Stimulated activated CD4-positive, alpha-beta T cell treated with anti-CD3 and anti-CD28 coated beads, TNF-alpha, amount 100 ng/mL, for 4 hours (primary cell): ENCODE measurements at places on chromosomes 11 and 22.

DNA sequence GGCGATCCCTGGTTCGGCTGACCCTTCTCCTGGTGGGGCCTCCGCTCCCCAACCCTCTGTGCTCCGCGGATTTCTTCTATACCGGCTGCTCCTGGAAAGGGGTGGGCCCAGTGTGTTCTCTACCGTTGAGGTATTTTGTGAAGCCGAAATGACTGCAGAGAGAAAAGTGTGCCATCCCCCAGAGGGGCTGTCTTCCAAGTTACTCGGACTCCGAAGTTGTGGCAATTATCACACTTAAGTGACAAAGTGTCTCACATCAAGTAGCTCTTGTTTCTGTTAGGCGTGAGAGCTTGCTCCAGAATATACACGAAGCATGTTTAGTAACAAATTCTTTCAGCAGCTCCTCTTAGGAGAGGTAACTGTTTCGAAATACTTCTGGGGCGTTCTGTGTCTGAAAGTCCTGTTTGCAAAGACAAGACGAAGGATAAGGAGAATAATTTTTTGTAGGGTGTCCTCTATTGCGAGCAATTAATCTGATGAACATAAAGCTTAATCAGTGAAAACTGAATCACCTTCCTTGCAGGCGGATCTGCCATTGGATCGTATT is 434 bp downstream of the XPNPEP3 start:
- no peak for DNase-seq

DNA sequence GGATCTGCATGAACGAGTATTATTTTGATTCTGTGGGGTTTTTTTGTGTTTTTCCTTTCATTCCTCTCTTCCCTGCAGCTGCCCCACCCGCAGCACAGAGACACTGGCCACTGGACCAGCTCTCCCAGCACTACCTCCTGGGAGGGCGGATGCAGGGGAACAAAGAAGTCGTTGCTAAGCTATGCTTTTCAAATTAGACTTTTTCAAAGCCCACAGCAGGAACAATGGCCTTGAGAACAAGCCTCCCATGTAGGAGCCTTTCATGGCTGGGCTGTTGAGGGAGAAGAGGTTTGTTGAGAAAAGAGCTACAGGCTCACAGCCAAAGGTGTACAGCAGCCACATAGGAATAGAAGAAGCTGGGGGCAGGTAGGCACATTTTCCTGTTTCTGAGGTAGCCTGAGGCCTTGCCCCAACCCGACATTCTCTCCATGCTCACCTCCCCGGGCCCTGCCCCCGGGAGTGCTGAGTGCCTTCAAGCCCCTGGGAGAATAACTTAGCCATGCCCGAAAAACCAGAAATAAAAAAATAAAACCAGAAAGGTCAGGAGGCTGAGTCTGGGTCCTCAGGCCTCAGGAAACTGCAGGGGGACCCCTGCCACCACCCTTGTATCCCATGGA is 20.5 kb upstream of the SYT12 start:
- DNase-seq = no peak

DNA sequence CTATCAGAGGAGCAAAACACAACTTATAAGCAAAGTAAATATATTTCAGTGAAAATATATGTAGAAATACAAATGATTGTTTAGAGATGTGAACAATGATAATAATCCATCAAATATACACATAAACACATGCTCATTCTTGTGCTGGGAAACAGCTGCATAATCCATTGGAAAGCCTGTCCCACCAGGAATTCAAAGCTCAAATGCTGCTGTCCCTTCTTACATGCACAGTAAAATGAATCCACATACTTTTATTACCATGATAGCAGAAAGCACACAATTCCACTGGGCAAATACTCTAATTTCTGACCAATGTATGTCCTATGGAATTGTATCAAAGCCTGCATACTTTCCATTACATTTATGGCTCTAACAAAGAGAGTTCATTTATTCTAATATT is 44.5 kb downstream of the SOX6 start:
- no peak for DNase-seq

DNA sequence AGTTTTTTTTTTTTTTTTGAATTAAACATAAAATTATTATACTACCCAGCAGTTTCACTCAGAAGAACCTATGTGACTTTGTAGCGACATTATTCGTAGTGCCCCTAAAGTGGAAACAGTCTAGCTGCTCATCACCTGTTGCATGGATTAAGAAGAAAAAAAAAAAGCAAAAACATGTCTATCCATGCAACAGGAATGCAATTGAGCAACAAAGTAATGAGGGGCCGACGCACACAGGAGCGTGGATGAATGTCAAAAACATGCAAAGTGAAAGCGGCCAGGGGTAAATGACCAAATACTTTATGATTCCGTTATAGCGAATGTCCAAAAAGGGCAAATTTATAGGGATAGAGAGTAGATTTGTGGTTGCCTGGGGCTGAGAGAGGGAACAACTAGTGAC is 16.3 kb downstream of the MYO18B start:
- DNase-seq = no peak

- DNase-seq = no peak
These were observed 30.7 kb downstream of the PRR5L start for GRCh38 chr11:36326524-36327419.

- no peak for DNase-seq
These were observed 50.5 kb upstream of the ADA2 start for GRCh38 chr22:17269607-17270261.

DNA sequence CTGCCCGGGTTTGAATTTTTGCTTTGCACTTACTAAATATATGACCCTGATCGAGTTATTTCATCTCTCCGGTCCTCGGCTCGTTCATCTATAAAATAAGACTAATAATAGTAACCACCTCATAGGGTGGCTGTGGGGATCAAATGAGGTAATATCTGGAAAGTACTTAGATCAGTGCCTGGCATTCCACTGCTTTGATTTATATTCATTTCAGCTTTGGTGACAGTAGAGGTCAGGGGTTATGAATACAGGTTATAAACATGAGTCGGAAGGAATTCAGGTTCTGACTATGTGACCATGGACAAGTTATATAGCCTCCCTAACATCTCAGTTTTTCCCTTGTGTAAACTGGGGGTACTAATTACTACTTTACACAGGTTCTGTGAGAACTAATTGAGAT is 2.9 kb upstream of the TEAD1 start:
- no peak for DNase-seq

- no peak for DNase-seq
These were observed 214.1 kb downstream of the BUD13 start for GRCh38 chr11:116558504-116559211.

DNA sequence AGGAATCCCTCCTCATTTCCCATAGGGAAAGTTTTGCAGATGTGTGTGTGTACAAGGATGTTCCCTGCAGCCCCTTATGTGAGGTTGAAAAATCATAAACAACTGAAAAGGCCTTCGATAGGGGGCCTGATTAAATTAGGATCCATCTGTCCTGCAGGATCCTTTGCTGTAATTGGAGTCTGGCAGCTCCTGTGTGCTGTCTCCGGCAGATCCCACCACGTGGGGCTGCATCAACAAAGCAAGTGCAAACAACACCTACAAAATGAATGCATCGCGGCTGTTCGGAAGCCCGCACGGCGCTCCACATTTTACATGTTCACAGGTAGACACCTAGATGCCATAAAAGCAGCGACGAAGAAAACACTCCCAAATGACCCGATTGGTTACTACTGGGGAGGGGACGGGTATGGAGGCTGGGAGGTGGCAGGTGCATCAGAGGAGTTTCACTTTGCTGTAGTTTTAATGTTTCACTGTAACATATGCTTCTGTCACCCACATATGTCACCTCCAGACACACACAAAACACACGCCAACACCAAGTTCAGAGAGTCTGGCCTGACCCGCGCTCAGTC is 52.2 kb downstream of the NFAM1 start:
- no peak for DNase-seq

- no peak for DNase-seq
These were observed 27.6 kb downstream of the ALKBH3 start for GRCh38 chr11:43908191-43908590.

GRCh38 chr11:123349382-123349781 is 80.7 kb upstream of the GRAMD1B start:
- DNase-seq = no peak

- no peak for DNase-seq
These were observed 87.3 kb upstream of the FGF3 start for GRCh38 chr11:69906453-69906907.

DNA sequence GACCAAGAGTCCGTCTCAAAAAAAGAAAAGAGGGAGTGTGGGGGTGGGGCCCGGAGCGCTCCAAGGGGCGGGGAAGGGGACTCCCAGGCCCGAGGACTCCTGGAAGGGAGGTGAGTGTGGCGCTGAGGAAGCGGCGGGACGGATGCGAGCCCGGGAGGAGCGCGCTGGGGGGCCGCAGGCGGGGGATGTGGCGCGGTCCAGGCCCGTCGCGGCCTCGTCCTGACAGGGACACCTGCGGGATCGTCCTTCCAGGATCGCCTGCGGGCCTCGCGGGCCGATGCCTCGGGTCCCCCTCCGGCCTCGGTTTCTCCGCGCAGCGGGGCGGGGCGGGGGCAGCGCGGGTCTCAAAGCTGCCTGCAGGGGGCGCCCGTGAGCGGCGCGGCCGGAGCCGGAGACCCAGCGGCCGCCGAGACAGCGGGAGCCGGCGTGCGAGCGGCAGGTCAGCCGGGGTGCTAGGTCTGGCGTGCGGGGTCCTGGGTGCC is 3.8 kb upstream of the ADORA2A start:
- DNase-seq = peak; percentile 41

- no peak for DNase-seq
These were observed 66.7 kb downstream of the BID start for GRCh38 chr22:17707526-17707925.

GRCh38 chr22:22079404-22080148 is 97.0 kb upstream of the TOP3B start:
- DNase-seq = no peak

- no peak for DNase-seq
These were observed 103.6 kb upstream of the HSD17B12 start for GRCh38 chr11:43576803-43577521.

GRCh38 chr11:27873664-27874063 is 173.4 kb upstream of the BDNF start:
- DNase-seq = no peak

DNA sequence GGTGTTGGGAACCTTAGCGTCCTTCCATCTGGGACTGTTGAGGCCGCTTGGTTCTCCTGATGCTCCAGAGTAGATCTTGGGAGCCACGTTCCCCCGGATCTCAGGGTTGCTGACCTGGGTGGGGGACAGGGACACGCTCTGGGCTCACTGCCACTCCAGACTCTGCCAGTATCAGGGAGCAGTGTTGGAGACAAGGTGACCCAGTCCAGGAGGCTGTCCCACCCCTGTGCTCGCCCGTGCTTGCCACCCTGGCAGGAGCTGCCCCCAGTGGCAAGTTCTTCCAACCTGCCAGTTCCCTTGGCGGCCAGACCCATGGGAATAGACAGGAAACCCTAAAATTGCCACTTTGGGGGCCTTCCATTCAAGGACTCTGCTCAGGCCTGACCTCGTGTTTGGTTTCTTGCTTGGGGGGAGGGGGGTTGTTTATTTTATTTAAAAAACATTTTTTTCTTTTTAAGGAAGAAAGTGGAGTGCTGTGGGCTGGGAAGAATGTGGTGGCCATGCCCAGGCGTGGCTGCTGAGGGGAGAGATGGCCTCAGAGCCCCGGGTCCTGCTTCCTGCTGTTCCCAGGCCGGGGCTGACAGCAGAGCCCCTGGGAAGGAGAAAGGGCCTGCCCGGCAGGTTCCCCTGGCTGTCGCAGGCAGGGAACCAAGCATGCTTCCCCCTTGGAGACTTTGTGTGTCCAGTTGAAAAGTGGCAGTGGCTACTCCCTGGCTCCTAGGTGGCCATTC is 7.2 kb downstream of the GRK2 start:
- DNase-seq = no peak

DNA sequence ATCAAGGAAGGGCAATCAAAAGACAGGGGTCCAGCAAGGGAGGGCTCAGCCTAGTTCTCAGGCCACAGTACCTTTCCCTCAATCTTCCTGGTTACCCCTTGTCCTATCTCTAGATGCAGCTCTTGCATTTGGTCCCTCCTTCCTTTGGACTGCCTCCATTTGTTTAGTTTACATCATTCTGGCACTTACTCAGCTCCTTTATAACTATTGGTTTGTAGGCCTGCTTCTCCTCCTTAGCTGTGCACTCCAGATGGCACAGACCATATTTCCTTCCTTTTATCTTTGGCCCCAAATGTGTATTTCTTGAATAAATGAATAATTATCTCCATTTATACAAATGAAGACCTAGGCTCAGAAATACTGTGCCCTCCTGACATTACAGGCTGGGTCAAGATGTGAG is 92.3 kb upstream of the AMOTL1 start:
- no peak for DNase-seq

- DNase-seq = no peak
These were observed 27.6 kb downstream of the KDM2A start for GRCh38 chr11:67146516-67147226.

GRCh38 chr22:50118129-50118528 is 28.3 kb downstream of the MOV10L1 start:
- no peak for DNase-seq

DNA sequence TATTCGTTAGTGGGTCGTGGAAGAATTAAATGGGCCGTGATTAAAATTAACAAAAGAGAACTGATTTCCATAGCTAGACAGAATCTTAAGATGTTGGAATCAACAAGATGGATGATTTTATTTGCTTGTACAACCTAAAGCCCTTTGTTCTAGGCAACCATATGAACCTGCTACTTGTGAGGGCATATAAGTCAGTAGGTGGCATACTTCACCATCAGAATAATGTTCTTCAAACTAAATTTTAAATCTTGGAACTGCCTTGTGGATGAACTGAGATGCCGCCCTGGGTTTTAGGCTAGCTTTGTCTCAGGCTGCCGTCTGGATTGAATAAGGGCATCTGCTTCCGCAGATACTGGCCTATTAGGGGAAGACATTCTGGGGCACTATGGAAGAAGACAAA is 40.9 kb downstream of the CSRP3 start:
- no peak for DNase-seq

DNA sequence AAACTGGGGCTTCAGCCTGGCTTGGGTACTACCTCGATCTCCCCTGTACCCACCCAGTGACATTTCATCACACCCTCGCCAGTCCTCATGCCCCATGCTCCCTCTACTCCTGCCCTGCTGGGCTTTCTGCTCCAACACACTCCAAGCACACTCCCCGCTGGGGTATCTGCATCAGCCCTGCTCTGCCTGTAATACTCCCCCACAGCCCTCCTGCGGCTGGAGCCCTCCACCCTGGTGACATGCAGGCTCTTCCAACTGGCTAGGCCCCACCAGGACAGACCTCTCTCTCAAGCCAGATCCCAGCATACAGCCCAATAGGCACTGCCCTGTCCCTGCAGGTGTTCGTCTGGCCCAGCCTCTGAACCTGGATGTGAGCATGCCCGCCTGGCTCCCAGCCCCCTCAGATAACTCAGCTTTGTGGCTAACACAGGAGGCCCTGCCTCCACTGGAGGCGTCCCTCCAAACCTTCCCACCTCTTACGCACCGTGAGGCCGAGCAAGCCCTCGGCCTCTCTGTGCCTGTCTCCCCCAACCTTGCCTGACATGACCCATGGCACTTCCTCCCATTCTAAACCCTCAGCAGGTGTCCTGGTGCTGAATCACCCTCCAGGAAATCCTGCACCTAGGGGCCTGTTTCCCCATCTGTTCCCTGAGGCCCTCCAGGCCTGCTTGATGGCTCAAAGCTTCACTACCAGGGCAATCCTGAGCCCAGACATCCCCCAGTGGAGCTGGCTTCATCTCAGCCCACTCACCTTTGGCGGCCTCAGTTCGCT is 33.5 kb upstream of the TXNRD2 start:
- no peak for DNase-seq
